Right ventricle myocardium superior (tissue), 1 donor: ENCODE measurements at places on chromosomes 6 and 20.

- no peak for DNase-seq
Observed at GRCh38 chr6:127464161-127464880, 5.1 kb upstream of the KIAA0408 start.

GRCh38 chr20:34512955-34513419 is 3.2 kb upstream of the DYNLRB1 start:
- DNase-seq, result no peak

GRCh38 chr20:47330071-47330470 is 26.4 kb downstream of the ZMYND8 start:
- DNase-seq, result no peak

- DNase-seq, result no peak
Observed at GRCh38 chr20:53513489-53514298, 79.9 kb downstream of the ZNF217 start.

GRCh38 chr20:55216525-55217242 is 741.3 kb downstream of the DOK5 start:
- DNase-seq, result no peak
